T1000 (cell line): ENCODE measurements at places on chromosomes 5 and 9.

- DNase-seq = no peak
These were observed 1519.8 kb upstream of the CDH9 start for GRCh38 chr5:28558196-28558595.

DNA sequence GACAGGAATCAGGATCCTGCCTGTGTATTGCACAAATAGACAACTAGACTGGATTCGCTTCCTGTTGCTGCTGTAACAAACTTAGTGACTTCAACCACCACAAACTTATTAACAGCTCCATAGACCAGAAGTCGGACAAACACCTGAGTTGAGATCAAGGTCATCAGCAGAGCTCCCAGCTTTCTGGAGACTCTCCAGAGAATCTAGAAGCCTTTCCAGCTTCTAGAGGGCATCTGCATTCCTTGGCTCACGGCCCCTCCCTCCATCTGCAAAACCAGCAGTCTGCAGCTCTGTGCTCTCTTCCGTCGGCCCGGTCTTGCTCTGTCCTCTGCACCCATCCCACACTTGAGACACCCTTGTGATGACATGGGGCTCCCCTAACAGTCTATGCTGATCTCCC is 99.1 kb downstream of the KCNT1 start:
- DNase-seq = no peak

DNA sequence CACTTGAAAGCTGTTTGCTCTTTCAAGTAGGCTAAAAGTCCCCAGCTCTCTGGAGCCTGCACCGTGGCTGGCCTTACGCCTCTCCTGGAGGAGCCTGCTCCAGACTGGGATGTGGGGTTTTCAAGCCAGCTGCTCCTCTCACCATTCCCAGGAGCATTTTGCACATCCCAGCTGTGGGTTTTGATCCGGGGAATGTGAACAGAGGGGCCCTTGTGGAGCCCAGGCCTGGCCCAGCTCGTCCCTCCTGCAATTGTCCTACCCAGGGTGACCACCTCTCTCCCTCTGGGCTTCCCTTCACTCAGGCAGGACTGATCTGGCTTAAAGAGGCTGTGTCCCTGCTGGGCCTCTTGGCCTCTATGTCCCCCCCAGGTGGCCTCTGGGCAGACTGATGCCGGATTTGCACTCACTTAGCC is 32.5 kb upstream of the TIFAB start:
- no peak for DNase-seq

- no peak for DNase-seq
These were observed 59.1 kb downstream of the SECISBP2 start for GRCh38 chr9:89377411-89377810.

GRCh38 chr5:107578051-107578635 is 92.6 kb downstream of the EFNA5 start:
- DNase-seq = no peak

DNA sequence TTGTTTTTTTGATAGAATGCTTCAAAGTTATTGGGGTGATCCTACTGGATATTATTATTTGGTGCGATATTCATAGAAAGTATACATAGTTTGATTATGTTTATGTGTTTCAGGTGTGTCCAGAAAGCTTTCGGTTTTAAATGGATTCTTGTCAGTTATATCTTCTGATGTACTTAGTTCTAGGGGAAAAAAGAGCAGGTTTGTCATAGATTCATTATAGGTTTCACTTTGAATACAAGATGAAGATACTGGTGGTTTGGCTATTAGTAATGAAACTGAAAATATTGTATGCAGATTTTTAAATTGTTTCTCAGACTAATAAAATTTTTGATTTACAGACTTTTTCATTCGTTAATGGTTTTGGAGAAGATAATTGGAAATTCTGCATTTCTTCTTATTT is 98.9 kb downstream of the MAN2A1 start:
- no peak for DNase-seq

- no peak for DNase-seq
These were observed 14.4 kb downstream of the CARD19 start for GRCh38 chr9:93110311-93110855.

GRCh38 chr5:82817897-82818676 is 259.1 kb downstream of the TMEM167A start:
- DNase-seq = no peak

DNA sequence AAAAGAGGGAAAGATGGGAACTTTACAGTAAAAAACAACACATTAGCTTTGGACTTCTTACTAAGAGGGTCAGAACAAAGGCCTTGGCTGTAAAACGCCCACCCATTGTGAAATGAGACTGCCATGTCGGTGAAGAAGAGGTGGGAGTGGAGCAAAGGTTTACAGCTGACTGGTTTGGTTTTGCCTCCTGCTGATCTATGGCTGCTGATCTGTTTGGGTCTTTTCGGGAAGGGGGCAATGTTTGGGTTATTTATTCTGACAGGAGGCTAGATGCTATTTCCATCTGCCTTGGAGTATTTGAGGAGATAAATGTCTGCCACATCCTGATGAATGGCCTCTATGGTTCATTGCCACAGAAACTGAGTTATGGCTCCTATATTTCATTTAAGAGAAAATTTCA is 408.7 kb downstream of the TLE4 start:
- no peak for DNase-seq

GRCh38 chr5:140324617-140325241 is 21.7 kb downstream of the HBEGF start:
- no peak for DNase-seq

GRCh38 chr5:39226100-39226451 is 6.7 kb upstream of the FYB1 start:
- no peak for DNase-seq

DNA sequence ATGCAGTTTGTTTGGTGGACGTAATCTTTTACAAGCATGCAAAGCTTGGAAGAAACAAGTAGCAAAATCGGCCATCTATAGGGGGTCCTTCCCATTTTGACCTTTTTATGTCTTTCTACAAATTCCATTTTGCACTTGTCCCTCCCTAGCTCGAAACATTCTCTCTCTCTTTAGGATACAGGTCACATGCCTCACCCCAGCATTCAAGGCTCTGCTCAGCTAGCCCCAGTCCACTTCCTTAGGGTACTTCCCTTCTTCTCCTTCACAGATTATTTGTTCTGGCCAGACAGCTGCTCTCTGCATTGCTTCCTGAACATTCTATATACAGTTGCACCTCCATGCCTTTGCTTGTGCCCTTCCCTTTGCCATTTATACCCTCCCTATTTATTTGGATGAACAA is 31.7 kb upstream of the TRIM14 start:
- no peak for DNase-seq

DNA sequence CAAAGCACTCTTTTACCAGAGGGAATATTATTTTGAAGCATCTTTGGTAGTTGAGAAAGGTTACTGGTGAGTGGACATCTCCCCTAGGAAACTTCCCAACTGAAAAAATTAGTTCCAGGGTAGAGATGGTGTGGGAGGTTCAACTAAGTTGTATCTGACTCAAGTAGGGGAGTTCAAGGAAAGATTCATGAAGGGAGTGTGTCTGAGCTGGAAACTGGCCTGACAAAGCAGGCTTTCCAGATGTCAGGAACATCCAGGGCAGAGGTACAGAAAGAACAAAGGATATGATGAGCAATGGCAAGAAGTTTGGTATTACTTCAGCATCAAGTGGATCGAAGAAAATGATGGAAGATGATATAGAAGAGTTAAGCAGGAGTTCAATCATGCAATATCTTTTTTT is 458.0 kb upstream of the RIOK2 start:
- no peak for DNase-seq
